DND-41 (cell line): ENCODE measurements at places on chromosomes 3 and 15.

- no peaks in the 10 kb centered on the region for H3K4me1 ChIP-seq
- no peak for DNase-seq
- no peaks in the 10 kb centered on the region for H3K36me3 ChIP-seq
- H3K27ac ChIP-seq = no peak overlapping the region
- H3K27me3 ChIP-seq = no peaks in the 10 kb centered on the region
Observed at GRCh38 chr15:99909592-99910295, 176.5 kb upstream of the LYSMD4 start.

GRCh38 chr3:141710888-141711616, 27.0 kb upstream of the RNF7 start:
- no peaks in the 10 kb centered on the region for H3K36me3 ChIP-seq
- H3K4me3 ChIP-seq = no peak overlapping the region
- no peak overlapping the region for H3K27ac ChIP-seq

DNA sequence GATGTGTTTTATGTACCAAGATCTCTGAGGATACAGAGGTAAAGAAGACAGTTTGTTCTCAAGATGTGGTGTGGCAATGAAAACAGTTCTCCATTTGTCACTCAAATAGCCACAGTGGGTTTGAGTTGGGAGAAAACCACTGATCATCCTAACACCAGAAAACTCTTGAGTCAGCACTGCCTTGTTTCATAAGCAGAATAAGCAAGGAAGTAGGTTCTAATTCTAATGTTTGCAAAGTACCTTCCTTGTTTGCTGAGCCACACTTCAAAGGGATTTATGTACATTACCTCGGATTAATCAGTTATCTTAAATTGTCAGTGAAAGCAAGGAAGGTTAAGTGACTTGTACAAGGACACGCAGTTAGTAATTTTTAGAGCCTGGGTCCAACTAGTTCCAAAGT, 107.8 kb upstream of the BOC start:
- H3K4me1 ChIP-seq = no peaks in the 10 kb centered on the region
- H3K27me3 ChIP-seq = no peaks in the 10 kb centered on the region
- no peak for DNase-seq
- no peak overlapping the region for H3K4me3 ChIP-seq

DNA sequence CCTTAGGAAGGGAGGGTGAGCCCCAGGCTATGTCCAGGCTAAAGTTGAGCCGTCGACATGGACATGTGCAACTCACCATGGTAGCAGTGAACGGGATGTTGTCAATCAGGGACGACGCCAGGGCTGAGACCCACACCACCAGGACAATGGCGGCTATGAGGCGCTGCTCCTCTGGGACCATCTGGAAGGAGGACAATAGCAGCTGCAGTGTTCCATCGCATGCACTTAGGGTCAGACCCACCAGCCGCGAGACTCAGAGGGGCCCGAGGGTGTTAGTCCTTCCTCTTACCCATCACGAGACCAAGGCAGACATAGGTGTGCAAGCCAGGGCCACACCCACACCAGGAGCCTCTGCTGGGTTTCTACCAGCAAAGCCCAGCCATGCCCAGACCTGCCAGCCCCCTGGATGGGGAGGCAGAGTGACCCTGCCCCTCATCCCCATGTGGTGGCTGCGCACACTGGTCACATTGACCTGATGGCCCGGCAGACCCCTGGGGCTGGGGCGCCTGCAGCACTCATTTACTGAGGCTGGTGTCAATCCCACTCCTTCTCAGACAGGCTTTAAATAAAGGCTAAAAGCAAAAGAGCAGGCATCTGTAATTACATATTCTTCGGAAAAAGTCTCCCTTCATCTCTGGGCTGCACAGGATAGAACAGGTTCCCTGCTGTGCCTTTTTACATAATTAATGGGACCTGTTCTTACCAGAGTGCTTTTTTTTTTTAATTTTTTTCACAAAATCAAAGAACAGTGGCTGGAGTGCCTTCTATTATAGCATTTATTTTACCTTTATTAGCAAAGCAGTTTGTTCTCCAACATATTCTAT, 227.8 kb downstream of the OCA2 start:
- no peaks in the 10 kb centered on the region for H3K4me1 ChIP-seq
- no peaks in the 10 kb centered on the region for H3K27me3 ChIP-seq
- DNase-seq = no peak
- no peaks in the 10 kb centered on the region for H3K36me3 ChIP-seq
- H3K27ac ChIP-seq = no peak overlapping the region
- no peak overlapping the region for H3K4me3 ChIP-seq

- H3K4me3 ChIP-seq = no peak overlapping the region
- no peak overlapping the region for H3K27ac ChIP-seq
- no peaks in the 10 kb centered on the region for H3K4me1 ChIP-seq
- no peak for DNase-seq
Observed at GRCh38 chr3:125220727-125221429, 8.3 kb upstream of the SLC12A8 start.

- H3K27me3 ChIP-seq = no peaks in the 10 kb centered on the region
- no peak overlapping the region for H3K27ac ChIP-seq
Observed at GRCh38 chr15:78429477-78429876, 8.5 kb upstream of the IREB2 start.

GRCh38 chr3:39788128-39788883, 21.1 kb upstream of the MYRIP start:
- H3K27me3 ChIP-seq = peaks cover 14% of the 10 kb centered on the region
- no peak for DNase-seq
- H3K36me3 ChIP-seq = no peaks in the 10 kb centered on the region
- no peaks in the 10 kb centered on the region for H3K4me1 ChIP-seq
- H3K4me3 ChIP-seq = no peak overlapping the region

DNA sequence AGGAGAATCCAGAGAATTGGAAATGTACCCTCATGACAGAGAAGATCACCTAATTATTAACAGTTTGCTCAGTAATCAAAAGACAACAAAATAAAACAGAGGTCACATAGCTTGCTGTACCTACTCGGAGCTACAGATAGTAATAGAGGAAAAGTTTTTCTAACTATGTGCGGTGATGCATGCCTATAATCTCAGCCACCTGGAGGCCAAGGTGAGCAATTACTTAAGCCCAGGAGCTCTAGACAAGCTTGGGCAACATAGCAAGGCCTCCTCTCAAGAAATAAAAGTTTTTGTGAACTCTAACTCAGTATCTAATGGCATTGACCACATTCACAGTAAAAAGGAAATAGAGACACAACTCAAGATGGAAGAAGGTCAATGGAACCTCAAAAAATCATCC, 243.6 kb downstream of the ATP8B4 start:
- no peak overlapping the region for H3K27ac ChIP-seq
- no peak overlapping the region for H3K4me3 ChIP-seq
- DNase-seq = no peak

- H3K27me3 ChIP-seq = no peaks in the 10 kb centered on the region
- DNase-seq = no peak
- peaks cover 5% of the 10 kb centered on the region; the same call in 1 of the 2 replicates for H3K4me1 ChIP-seq
- no peak overlapping the region for H3K4me3 ChIP-seq
- peaks cover 77% of the 10 kb centered on the region for H3K36me3 ChIP-seq
- H3K27ac ChIP-seq = no peak overlapping the region
Observed at GRCh38 chr3:131470377-131470776, 32.4 kb downstream of the MRPL3 start.

- H3K4me3 ChIP-seq = no peak within 1 kb of the TSS
- DNase-seq = no peak
- peaks cover 5% of the 10 kb centered on the region for H3K27me3 ChIP-seq
- H3K4me1 ChIP-seq = no peaks in the 10 kb centered on the region
- no peaks in the 10 kb centered on the region for H3K36me3 ChIP-seq
Observed at GRCh38 chr15:80404057-80404760, at the start of gene ARNT2. ARNT2 (plus strand) TSS chr15:80404382; CDS start chr15:80404516, 134 bp downstream.
